ENCODE measurements at places on chromosomes 12 and 14. TPM values are rescaled to one million over a fixed set of nuclear protein-coding genes. Genes with fewer than 3 reads are reported as not detected.

The C14orf119 gene
- 32.3 TPM for total RNA-seq

The GPR132 gene
- total RNA-seq = 0.68 TPM

The GUCY2C gene
- 0.11 TPM for total RNA-seq

The AEBP2 gene
- 51.7 TPM for total RNA-seq

The PRKD1 gene
- total RNA-seq = 45.0 TPM

The RD3L gene
- not detected for total RNA-seq

The KRT73 gene
- total RNA-seq = not detected

The CLEC4D gene
- total RNA-seq = not detected

The PMCH gene
- total RNA-seq = not detected

The DPF3 gene
- 11.0 TPM for total RNA-seq

- peak overlapping the region; percentile 89 for H3K4me3 ChIP-seq
- peak; percentile 17 for DNase-seq
- no peaks in the 10 kb centered on the region for H3K27me3 ChIP-seq
- H3K27ac ChIP-seq = peak overlapping the region; percentile 96
These were observed 953 bp upstream of the DCAF5 start for GRCh38 chr14:69153873-69154270.

DNA sequence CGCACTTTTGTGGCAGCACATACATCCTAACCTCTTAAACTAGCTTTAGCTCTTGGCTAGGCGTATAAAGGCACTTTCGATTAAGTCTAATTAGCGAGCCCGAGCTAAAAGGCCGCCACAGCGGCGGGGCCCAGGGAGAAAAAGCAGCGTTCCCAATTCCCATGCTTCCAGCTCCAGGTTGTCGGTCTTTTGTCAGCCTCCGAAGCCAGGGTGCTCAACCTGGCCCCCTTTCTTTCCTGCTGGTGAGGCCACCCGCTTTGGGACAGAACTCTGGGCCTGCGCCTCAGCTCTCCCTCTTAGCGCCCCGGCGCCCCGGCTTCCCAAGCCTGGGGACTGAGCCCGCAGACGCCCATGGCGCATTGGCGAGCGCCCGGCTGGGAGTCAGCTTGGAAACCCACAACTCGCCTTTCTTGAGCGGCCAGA, 33.3 kb upstream of the TBX5 start:
- DNase-seq = no peak
- no peaks in the 10 kb centered on the region for H3K36me3 ChIP-seq
- H3K4me1 ChIP-seq = no peaks in the 10 kb centered on the region

DNA sequence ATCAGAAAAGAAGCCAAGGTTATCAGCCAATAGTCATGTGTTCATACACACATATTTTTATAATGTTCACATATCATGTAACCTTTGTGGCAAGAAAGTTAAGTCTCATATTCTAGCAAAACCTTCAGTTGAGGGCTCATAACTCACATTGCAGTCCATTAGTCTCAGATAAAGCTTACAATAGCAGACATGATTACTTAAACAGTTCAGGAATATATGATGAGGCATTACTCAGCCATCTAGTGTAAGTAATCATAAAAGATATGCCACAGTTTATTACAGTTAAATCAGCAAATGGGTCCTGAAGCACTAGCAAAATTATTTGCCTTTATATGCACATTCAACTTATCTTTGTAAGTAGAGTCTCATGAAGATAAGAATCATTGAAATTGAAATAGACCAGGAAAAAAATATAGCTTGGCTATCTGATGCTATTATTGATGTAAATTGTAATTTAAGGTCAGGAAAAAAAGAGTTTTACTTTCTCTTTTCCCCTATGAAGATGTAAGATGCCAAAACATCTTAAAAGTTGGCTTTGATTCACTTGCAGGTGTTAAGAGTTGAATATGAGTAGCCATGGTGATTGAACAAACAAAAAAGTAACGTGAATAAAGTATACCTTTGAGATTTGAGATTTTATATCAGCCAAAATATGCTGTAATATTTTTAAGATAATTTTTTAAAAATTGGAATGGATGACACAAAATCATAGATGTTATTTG, 537.0 kb downstream of the SLC6A15 start:
- DNase-seq = no peak
- no peaks in the 10 kb centered on the region for H3K4me1 ChIP-seq
- no peaks in the 10 kb centered on the region for H3K36me3 ChIP-seq
- no peaks in the 10 kb centered on the region for H3K27me3 ChIP-seq
- no peak overlapping the region for H3K4me3 ChIP-seq

DNA sequence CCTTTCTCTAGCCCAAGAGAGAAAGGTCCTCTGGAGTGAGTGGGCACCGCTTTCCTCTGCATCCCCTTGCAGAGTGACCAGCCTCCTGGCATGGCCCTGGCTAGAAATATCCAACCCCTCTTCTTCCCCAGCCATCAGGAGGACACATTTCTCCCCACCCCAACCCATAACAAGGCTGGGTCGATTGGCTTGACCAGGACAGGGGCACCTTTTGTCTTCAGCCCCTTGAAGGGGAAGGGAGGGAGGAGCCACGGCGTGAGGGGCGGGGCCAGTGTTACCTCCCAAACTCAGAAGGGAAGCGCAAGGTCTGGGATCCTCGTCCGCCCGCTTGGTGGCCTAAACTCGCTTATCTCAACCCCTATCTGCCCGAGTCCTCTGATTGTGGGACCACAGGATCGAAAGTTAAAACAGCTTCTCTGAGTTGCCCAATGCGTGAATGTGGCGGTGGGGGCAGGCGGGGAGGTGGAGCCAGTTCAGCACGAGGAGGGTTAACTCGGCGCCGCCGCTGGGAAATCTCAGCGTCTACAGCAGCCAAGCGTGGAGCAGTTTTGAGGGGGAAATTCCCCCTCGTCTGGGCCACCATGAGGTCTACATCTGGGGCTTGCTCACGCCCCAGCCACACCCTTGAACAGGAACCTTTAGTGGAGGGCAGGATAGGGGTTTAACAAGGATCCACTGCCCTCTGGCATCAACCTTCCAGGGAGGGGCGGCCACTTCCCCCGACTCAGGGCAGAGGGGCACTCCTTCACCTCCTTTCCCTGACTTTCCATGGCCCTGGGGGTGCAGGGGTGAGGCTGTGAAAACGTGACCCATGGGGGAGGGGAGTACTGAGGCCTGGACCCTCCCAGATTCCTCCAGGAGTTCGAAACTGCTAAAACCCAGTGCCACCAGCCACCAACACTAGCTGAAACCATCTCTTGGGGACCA, 795 bp downstream of the STAT6 start:
- no peaks in the 10 kb centered on the region for H3K27me3 ChIP-seq
- DNase-seq = peak; percentile 72
- peaks cover 10% of the 10 kb centered on the region for H3K36me3 ChIP-seq

- no peaks in the 10 kb centered on the region for H3K4me1 ChIP-seq
- no peaks in the 10 kb centered on the region for H3K36me3 ChIP-seq
- peak; percentile 54 for DNase-seq
- no peaks in the 10 kb centered on the region for H3K27me3 ChIP-seq
These were observed 147.4 kb upstream of the EGLN3 start for GRCh38 chr14:34098045-34098984.

DNA sequence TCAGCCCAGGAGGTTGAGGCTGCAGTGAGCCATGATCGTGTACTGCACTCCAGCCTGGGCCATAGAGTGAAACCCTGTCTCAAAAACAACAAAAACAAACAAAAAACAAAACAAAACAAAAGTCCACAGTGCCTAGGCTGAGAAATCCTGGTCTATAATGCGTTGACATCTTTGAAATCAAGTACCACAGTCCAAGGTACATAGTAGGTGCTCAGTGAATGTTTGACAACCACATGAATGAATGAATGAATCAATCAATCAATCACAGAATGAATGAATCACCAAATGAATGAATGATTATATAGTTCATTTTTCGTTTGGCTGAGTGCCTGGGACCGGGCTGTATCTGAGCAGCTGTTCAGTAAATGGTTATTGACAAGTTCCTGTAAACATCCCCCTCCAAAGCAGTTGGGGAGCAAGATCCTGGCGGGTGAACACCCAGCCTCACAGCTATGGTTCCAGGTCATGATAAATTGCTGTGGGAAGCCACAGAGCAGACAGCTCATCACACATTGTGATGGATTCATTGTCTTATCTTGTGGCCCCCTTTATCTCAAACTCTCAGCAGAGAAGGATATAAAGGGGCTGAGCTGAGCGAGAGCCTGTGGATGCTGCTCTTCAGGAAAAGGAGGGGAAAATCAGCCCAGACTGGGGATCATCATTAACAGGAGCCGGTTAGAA, 30.4 kb upstream of the IFT81 start:
- no peaks in the 10 kb centered on the region for H3K36me3 ChIP-seq
- no peaks in the 10 kb centered on the region for H3K4me1 ChIP-seq
- DNase-seq = no peak
- H3K27me3 ChIP-seq = no peaks in the 10 kb centered on the region
- no peak overlapping the region for H3K27ac ChIP-seq
- no peak overlapping the region for H3K4me3 ChIP-seq

- no peak for DNase-seq
- no peaks in the 10 kb centered on the region for H3K27me3 ChIP-seq
- no peak overlapping the region for H3K4me3 ChIP-seq
- H3K4me1 ChIP-seq = no peaks in the 10 kb centered on the region
- no peaks in the 10 kb centered on the region for H3K36me3 ChIP-seq
These were observed 5.2 kb downstream of the MYBPC1 start for GRCh38 chr12:101599771-101600484.

DNA sequence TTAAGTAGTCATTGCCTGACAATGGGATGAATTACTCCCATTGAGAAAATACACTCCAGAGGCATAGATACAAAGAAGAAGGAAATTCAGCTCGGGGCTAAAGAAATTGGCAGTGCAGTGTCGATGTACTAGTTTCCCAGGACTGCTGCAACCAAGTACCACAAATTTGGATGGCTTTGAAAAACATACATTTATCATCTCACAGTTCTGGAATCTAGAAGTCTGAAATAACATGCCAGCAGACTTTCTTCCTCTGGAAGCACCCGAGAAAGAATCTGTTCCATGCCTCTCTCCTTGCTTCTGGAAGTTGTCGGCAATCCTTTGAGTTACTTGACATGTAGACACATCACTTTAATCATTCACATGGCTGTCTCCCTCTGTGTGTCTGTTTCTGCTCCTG, 101.9 kb downstream of the TMTC3 start:
- no peaks in the 10 kb centered on the region for H3K4me1 ChIP-seq
- DNase-seq = no peak
- H3K27ac ChIP-seq = no peak overlapping the region
- no peak overlapping the region for H3K4me3 ChIP-seq
- no peaks in the 10 kb centered on the region for H3K27me3 ChIP-seq

- DNase-seq = no peak
- no peaks in the 10 kb centered on the region for H3K36me3 ChIP-seq
- H3K27me3 ChIP-seq = no peaks in the 10 kb centered on the region
- no peak overlapping the region for H3K4me3 ChIP-seq
These were observed 25.6 kb downstream of the RAP1B start for GRCh38 chr12:68636268-68636667.

DNA sequence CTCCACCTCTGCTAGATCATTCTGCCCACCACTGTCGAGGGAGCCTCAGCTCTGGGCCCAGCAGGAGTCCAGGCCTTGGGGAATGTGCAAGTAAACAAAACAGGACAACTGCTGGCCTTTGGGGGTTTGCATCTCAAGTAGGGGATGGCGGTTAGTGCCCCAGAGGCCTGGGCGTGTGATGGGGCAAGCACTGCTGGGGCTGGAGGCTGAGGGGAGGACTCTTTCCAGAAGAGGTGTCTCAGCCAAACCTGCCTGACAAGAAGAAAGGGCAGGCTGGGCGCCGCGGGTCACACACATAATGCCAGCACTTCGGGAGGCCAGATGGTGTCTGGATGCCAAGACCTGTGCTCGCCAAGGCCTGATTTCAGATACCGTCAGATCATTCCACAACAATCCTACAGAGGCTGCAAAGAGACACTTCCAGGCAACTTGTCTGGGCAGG, 8.6 kb upstream of the ALDH2 start:
- no peak overlapping the region for H3K4me3 ChIP-seq
- H3K4me1 ChIP-seq = peaks cover 19% of the 10 kb centered on the region
- DNase-seq = peak; percentile 90
- no peaks in the 10 kb centered on the region for H3K36me3 ChIP-seq
- H3K27me3 ChIP-seq = no peaks in the 10 kb centered on the region

DNA sequence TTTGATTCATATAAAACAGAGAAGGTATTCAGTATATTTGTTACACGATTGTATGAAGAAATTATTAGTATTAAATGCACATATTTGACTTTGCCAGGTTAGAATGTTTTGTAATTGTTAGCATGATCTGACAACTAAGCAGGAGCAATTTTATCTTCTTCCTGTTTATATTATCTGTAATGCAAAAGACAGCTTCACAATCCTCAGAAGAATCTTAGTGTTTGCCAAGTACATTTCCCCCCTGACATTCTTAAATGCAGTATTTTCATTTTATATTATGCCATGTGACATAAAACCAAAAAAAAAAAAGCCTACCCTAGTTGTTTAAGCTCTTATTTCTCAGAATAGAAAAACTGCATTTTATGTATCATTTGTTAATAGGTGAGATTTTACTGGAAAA, 469.4 kb downstream of the FOXG1 start:
- no peak overlapping the region for H3K4me3 ChIP-seq
- H3K4me1 ChIP-seq = no peaks in the 10 kb centered on the region
- H3K27ac ChIP-seq = no peak overlapping the region
- no peak for DNase-seq

DNA sequence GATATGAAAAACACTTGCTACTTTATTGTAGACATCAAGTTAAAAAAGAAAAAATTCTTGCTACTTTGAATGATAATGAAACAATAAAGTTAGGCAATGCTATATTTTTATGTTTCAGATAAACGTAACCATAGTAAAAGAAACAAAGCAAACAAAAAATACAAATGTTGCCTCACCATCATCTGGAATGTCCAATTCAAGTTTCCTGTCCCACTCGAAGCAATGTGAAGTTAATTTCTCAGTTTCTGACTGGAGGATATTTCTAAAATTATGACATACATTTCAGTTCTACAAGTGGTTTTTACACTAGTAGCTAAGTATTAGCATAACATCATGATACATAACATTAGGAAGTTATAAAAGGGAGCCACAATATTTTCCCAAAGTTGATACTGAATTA, 20.9 kb downstream of the DLGAP5 start:
- H3K27me3 ChIP-seq = no peaks in the 10 kb centered on the region
- no peak for DNase-seq
- H3K36me3 ChIP-seq = no peaks in the 10 kb centered on the region

- no peak overlapping the region for H3K27ac ChIP-seq
- no peak for DNase-seq
- H3K4me3 ChIP-seq = no peak overlapping the region
- no peaks in the 10 kb centered on the region for H3K36me3 ChIP-seq
- no peaks in the 10 kb centered on the region for H3K27me3 ChIP-seq
These were observed 877.7 kb downstream of the SLC6A15 start for GRCh38 chr12:84034871-84035270.

- peak overlapping the region; percentile 9 for H3K27ac ChIP-seq
- H3K4me3 ChIP-seq = no peak overlapping the region
- DNase-seq = peak; percentile 53
- no peaks in the 10 kb centered on the region for H3K36me3 ChIP-seq
- H3K4me1 ChIP-seq = no peaks in the 10 kb centered on the region
- no peaks in the 10 kb centered on the region for H3K27me3 ChIP-seq
These were observed 16.3 kb downstream of the SCARB1 start for GRCh38 chr12:124847113-124848074.

- peaks cover 10% of the 10 kb centered on the region for H3K4me1 ChIP-seq
- H3K27me3 ChIP-seq = no peaks in the 10 kb centered on the region
- peak overlapping the region; percentile 92 for H3K27ac ChIP-seq
These were observed 1.4 kb upstream of the RDH11 start for GRCh38 chr14:67697006-67697405.

GRCh38 chr14:59631237-59631636, 54.6 kb upstream of the CCDC175 start:
- H3K4me3 ChIP-seq = no peak overlapping the region
- H3K27me3 ChIP-seq = no peaks in the 10 kb centered on the region
- DNase-seq = no peak
- H3K27ac ChIP-seq = no peak overlapping the region
- H3K4me1 ChIP-seq = no peaks in the 10 kb centered on the region

- H3K36me3 ChIP-seq = no peaks in the 10 kb centered on the region
- H3K27ac ChIP-seq = no peak overlapping the region
- no peaks in the 10 kb centered on the region for H3K4me1 ChIP-seq
- DNase-seq = no peak
- H3K4me3 ChIP-seq = no peak overlapping the region
These were observed 248.7 kb upstream of the PELI2 start for GRCh38 chr14:55869397-55870049.

Data from prostate gland (tissue), 2 donors.